Articular chondrocyte of knee joint (primary cell): ENCODE measurements at places on chromosomes 11 and 22. TPM values are rescaled to one million over a fixed set of nuclear protein-coding genes. Genes with fewer than 3 reads are reported as not detected.

TMEM135 gene
- 29.6 and 29.7 TPM in 2 replicates for total RNA-seq

C1QTNF4 gene
- 0.22 and 0.26 TPM in 2 replicates for total RNA-seq

IRAG1 gene
- 2.1 and 4.2 TPM in 2 replicates for total RNA-seq

WNT7B gene
- 0.22 TPM in 1 of 2 replicates, not detected in the other for total RNA-seq

CYB5R2 gene
- total RNA-seq, result 29.0 and 30.1 TPM in 2 replicates

OR10G4 gene
- not detected in 2 replicates for total RNA-seq

GTPBP1 gene
- total RNA-seq, result 19.1 and 23.5 TPM in 2 replicates

FGF3 gene
- total RNA-seq, result not detected in 2 replicates

SLC37A2 gene
- 0.22 and 0.52 TPM in 2 replicates for total RNA-seq

NNMT gene
- total RNA-seq, result 975 and 1,572 TPM in 2 replicates

OR4D5 gene
- total RNA-seq, result not detected in 2 replicates

POTEH gene
- total RNA-seq, result not detected in 2 replicates

ACR gene
- not detected in 2 replicates for total RNA-seq

NRXN2 gene
- 2.6 and 7.6 TPM in 2 replicates for total RNA-seq

PAMR1 gene
- total RNA-seq, result 11.9 and 33.9 TPM in 2 replicates

KIRREL3 gene
- 0.76 and 1.6 TPM in 2 replicates for total RNA-seq

ST14 gene
- not detected in 2 replicates for total RNA-seq

ATP6V1E1 gene
- 137 and 147 TPM in 2 replicates for total RNA-seq

OR51E2 gene
- not detected in 2 replicates for total RNA-seq

OVCH2 gene
- total RNA-seq, result not detected in 2 replicates

MTFP1 gene
- total RNA-seq, result 3.1 and 6.8 TPM in 2 replicates

LUZP2 gene
- not detected in 2 replicates for total RNA-seq

PGM2L1 gene
- total RNA-seq, result 8.4 and 10.3 TPM in 2 replicates

RAB36 gene
- total RNA-seq, result 5.6 and 7.5 TPM in 2 replicates

LARGE1 gene
- 12.2 and 12.6 TPM in 2 replicates for total RNA-seq
